ENCODE measurements at places on chromosomes 1 and 21.

DNA sequence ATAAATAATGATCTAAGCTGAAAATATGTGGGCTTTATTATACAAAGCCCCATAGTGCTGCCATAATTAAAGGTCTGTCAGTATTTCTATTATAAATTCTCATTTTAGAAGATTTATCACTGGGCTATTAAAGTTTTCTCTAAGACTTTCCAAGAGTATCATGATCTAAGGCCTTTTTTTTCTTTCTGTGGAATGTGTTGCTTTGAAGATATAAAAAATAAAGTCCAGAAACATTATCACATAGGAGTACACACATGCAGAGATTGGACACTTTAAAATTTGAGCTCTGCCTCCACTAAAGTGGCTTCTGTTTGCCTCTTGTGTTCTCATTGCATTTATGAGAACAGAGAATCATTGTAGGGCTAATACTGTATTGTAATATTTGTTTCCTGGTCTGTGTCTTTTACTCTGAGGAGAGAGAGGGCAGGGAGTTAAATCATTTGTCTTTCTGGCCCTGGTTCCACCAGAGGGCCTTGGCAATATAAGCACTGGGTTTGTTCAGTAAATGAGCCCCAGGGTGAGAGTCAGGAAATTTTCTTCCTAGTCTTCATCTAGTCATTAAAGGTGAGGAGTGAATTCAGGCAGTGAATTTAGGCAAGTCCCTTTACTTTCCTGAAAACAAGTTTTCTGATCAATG, 70.2 kb downstream of the NFIA start:
- no peak for DNase-seq

GRCh38 chr1:226309398-226310244, 657 bp upstream of the LIN9 start:
- DNase-seq, result no peak

DNA sequence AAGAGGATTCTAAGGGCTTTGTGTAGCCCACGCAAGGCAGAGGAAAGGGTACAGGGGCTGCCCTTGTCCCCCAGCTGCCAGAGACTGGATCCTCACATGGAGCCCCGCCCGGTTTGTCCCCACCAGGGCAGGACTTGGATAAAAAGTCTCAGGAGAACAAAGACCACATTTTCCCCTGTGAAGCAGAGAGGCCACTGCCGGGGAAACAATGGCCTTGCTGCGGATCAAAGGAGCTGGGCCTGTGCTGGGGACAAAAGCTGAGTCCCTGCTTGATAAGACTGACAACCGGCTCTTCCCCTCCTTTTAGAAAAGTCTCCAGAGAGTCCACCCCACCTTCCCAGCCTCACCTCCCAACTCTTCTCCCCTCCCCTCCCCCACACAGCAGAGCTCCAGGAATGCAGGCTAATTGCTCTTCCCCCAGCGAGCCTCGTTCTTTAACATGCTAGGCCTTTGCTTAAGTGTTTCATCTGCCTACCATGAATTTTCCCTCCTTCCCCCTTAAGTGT, 142.4 kb downstream of the PLPP3 start:
- no peak for DNase-seq

GRCh38 chr1:159652506-159652905, 61.9 kb downstream of the CRP start:
- no peak for DNase-seq

GRCh38 chr21:34201001-34201400, 127.6 kb downstream of the MRPS6 start:
- DNase-seq, result no peak

GRCh38 chr1:3566951-3567804, 44.1 kb downstream of the MEGF6 start:
- DNase-seq, result no peak

DNA sequence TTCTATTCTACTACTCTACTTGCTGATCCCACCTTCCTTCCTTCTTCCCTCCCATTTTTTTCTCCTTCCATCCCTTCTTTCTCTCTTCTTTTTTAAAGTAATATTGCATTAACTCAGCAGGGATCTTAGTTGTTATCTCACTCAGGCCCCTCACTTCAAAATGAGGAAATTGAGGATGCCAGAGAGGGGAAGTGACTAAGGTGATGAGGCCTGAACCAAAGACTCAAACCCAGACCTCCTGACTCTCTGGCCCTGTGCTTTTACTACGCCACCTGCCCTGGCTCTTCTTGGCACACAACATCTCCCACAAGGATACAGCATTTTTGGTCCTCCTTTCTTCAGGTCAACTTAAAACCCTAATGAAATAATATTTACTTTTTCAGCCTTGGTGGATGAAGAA, 151.7 kb upstream of the ZNF648 start:
- no peak for DNase-seq

DNA sequence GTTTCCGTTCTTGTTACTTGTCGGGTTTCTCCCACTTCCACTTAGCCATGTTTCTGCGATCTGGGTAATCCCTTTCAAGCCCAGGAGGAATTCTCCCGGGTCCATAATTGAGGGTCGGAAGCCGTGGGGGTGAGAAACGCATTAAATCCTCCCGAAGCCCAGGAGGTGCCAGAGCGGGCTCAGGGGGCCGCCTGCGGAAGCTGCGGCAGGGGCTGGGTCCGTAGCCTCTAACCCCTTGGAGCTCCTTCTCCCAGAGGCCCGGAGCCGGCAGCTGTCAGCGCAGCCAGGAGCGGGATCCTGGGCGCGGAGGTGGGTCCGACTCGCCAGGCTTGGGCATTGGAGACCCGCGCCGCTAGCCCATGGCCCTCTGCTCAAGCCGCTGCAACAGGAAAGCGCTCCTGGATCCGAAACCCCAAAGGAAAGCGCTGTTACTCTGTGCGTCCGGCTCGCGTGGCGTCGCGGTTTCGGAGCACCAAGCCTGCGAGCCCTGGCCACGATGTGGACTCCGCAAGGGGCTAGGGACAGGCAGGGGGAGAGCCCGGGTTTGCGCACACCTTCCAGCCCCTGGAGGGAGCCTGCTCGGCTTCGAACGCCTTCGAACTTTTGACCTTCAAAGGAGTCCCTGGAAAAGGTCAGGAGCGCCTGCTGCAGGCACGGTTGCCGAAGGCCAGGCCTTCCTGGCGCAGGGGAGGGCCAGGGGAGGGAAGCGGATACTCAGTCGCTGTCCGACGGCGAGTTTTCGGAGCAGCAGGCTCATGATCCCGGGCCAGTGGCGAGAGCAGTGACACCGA, 1.7 kb upstream of the SIM2 start:
- DNase-seq, result no peak

- DNase-seq, result no peak
Observed at GRCh38 chr1:176837708-176838107, 326.8 kb downstream of the ASTN1 start.

DNA sequence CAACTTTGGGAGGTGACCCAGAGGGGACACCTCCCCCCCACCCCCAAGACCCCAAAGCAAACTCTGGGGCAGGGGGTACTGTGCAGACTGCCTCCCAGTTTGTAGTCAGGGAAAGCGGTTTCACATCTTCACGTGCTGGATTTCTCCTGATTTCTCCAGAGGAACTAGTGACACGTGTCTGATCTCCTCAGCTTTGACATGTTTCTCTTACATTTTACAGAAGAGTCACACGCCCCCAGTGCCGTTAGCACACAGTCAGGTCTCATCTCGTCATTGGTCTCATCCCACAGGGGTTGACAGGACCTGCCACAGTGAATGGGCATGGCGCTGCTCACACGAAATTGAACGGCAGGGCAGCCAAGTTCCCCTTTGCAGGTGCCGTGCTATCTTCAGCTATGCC, 11.8 kb downstream of the PDPN start:
- DNase-seq, result no peak

DNA sequence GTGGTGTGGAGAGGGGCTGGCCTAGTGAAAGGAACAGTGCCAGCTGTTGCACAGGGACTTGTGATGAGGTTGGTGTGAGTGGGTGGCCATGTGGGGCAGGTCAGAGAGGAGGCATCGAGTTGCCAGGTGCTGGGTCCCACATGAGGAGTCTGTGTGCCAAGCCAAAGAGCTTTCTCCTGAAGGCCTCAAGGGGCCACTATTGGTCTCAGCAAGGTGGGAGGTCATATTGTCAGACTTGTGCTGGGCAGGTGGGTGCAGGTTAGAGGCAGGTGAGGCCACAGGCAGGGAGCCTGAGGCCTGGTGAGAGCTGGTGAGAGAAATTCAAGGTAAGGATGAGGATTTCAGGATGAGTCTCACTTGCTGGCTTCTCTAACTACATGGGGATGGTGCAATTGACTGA, 256.8 kb downstream of the DISC1 start:
- no peak for DNase-seq

DNA sequence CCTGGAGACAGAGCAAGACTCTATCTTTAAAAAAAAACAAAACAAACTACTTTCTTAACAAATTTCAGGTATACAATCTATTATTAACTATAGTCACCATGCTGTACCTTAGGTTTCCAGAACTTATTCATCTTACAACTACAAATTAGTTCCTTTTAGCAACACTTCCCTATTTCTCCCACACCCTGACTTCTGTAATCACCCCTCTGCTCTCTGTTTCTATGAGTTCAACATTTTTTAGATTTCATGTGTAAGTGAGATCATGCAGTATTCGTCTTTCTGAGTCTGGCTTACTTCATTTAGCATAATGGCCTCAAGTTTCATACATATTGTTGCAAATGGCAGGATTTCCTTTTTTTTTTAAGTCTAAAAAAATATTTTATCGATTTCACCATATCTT, 77.9 kb upstream of the LPGAT1 start:
- DNase-seq, result no peak

DNA sequence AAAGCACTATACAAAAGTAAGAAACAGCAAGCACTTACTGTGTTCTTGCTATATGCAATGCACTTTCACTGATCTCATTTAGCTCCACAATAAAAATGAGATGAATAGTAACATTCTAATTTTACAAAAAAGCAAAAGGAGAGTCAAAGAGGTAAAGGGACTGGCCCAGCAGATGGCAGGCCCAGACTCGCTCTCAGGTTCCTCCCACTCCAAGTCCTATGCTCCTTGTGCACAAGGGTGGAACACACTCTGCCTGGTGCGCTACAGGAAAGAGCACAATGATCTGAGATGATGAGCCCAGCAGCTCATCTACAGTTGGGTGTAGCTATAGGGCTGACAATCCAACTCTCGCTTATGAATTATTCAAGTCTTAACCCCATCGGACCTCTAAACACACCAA, 94.1 kb upstream of the LYST start:
- no peak for DNase-seq

DNA sequence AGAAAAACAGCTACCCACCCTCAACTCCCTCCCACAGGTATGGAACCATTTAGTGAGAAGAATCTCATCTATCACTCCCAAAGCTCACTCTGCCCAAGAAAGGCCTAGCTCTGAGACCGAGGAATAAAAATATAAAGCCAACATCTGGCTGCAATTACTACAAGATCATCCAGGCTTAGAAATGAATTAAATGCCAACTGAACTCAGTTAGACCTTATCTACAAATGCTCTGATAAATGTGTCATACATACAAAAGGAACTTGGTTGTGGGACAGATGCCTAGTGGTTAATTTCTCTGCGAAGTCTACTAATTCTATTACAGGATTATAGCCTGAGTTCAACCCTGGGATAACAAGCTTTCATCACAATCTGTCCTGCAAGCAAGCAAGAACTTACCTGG, 6.7 kb downstream of the ADIPOR1 start:
- DNase-seq, result no peak

- no peak for DNase-seq
Observed at GRCh38 chr1:12480748-12481362, 137.2 kb downstream of the DHRS3 start.

GRCh38 chr1:98903261-98903660, 101.4 kb downstream of the PLPPR5 start:
- DNase-seq, result no peak

GRCh38 chr21:41399246-41399800, 26.7 kb upstream of the MX1 start:
- no peak for DNase-seq

- no peak for DNase-seq
Observed at GRCh38 chr1:184219883-184220282, 166.9 kb upstream of the C1orf21 start.

- DNase-seq, result no peak
Observed at GRCh38 chr1:177794376-177794991, 175.4 kb downstream of the SEC16B start.

- no peak for DNase-seq
Observed at GRCh38 chr1:161019751-161020495, 1.0 kb downstream of the F11R start.

DNA sequence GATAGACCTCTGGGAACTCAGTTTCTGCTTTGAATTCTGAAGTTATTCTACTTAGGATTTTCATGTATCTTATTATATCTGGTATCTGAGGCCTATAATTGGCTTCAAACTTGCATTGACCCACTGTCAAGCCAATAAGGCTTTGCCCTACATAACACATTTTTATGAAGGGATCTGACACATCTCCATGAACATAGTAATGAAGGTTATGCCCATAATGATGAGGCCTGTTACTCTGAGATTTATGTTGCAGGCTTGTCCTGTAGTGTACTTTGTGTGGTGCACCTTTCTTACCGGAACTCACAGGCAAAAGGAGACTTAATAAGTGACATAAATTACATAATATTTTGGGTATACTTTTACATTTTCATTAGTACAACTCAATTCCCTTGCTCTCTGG, 14.1 kb downstream of the RGL1 start:
- no peak for DNase-seq

GRCh38 chr1:32972814-32973428, 8.3 kb upstream of the RNF19B start:
- no peak for DNase-seq

DNA sequence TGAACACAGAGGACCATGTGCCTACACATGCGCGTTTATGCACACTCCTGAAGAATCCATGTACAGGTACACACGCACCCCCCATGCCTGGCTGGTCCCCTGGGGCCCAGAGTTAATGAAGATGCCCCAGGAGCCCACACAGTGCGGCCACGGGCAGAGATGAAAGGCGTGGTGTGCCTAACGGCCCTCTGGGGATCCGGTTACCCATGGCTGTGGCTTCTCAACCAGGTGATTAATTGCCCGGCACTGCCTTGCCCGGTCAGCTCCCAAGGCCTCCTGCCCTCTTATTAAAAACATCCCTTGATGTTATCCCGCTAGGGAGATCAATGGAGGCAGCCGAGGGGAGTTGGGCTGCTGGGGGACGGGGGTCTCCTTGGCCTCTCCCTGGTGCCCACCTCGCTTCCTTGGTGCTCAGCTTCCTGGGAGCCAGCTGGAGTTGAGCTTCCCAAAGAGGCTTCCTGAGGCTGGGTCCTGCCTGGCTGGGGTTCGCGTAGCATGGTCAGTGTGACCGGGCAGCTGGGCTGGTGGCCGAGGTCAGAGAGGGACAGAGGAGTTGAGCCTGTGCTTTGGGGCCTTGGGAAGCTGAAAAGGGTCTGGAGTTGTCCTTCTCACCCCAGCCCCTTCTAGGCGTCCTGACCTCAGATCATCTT, 75.0 kb upstream of the WNT4 start:
- no peak for DNase-seq

DNA sequence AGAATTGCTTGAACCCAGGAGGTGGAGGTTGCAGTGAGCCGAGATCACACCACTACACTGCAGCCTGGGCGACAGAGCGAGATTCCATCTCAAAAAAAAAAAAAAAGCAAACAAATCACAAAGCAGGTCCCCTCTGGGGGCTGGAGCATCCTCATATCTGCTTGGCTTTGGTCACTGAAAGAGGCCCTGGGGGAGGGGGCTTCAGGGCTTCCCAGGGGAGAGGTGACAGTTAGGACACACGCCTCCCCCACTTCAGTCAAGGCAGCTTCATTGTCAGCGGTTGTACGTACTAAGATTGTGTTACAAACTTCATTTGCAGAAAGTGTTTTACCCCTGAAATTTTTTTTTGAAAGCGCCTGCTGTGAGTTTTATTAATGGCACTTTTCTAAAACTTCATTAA, 130.5 kb downstream of the DHRS3 start:
- no peak for DNase-seq

GRCh38 chr1:218363141-218363540, 18.0 kb downstream of the TGFB2 start:
- DNase-seq, result no peak

- no peak for DNase-seq
Observed at GRCh38 chr1:211267204-211267857, 8.2 kb downstream of the RCOR3 start.
